ENCODE measurements at places on chromosomes 5 and 9.

DNA sequence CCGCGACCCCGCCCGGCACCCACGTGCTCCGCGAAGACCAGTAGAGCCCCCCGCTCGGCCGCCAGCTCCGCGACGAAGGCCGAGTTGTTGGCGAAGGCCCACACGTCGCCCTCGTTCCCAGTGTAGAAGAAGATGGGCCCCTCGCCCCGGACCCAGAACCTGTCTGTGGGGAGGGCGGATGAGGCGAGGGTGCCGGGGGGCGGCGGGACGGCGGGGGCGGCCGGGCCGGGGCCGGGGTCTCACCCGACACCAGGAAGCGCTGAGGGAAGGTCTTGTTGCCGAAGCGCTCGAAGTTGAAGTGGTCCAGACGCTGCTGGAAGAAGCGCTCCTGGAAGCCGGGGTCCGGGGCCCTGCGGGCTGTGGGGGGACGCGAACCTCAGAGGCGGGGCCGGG is 317 bp downstream of the DPP7 start:
- DNase-seq: no peak

DNA sequence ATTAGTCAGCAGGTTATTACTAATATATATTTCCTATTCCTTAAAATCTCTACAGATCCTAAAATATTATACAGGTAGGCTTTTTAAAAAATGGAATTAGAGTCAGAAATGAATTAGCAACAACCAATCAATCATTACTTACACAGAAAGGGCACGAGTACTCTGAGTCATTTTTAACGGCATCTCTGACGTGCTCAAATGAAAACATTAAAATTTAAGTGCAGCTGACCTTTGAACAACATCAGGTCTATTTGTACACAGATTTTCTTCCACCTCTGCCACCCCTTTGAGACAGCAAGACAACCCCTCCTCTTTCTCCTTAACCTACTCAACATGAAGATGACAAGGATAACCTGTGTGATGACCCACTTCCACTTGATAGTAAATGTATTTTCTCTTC is 19.1 kb downstream of the AUH start:
- no peak for DNase-seq

DNA sequence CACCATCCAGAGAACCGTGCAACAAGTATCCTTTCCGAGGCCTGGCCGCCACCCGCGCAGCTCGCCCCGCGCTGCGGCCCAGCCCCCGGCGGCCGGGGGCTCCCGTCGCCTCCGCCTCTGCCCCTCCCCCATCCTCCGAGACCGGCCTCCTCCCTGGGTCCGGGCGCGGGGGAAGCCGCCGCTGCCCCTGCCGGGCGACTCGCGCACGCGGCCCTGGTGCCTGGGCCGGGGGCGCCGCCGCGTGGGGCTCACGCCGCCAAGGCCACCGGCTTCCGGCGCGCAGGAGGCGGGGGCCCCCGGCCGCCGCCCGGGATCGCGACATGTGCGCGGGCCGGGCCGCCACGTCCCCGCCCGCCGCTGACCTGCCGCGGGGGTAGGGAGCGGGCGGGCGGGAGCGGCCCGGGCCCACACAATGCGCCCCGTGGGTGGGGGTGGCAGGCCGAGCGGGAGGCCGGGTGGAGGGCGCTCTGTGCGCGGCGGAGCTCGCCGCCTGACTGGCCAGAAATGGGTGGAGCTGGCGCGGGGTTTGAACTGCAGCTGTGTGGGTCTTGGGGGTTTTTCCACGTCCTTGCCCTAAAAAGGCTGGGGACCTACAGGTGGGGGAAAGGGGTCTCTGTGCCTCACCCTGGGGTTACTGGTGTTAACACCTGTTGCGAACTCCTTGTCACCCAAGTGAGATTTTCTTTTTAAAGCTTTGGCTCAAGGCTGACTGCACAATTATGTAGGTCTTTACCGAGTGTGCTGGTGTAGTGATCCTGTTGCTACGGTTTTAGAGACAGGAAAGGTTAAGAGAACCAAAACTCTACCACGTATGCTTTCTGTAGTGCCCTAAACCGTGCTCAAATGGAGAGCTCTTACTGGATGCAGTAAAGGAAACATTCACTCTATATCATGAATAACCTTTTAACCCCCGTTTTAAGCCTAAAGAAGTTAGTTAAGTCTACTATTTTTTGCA is 32.3 kb downstream of the TNPO1 start:
- DNase-seq: no peak

DNA sequence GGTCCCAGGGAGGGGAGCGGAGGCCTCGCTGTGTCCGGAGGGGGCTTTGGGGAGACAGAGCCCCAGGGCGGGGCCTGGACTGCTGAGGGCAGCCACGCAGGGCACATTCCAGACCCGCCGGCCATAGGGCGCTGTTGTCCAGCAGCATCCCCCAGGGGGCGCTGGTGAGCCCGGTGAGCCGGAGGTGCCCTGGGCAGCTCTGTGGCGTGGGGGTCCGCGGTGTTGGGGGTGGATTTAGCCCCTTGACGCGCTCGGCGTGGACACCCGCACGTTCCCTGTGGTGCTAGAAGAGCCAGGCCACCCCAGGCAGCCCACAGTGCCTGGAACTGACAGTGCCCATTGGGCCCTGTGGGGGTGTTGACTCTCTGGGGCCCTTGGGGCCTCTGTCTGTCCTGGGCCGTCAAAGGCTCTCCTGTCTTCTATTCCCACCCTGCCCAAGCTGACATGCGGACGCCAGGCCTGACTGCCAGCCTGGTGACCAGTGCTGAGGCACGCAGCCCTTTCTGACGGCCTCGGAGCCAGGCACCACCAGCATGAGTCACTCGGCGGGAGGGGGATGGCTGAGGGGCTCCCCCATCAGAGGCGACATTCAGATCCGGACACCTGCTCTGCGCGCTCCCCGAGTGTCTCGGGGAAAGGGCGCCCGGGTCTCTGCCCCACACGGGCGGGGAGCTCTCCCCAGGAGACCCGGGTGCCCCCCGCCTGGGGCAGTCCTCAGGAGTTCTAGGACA is 23.9 kb downstream of the TPPP start:
- no peak for DNase-seq

DNA sequence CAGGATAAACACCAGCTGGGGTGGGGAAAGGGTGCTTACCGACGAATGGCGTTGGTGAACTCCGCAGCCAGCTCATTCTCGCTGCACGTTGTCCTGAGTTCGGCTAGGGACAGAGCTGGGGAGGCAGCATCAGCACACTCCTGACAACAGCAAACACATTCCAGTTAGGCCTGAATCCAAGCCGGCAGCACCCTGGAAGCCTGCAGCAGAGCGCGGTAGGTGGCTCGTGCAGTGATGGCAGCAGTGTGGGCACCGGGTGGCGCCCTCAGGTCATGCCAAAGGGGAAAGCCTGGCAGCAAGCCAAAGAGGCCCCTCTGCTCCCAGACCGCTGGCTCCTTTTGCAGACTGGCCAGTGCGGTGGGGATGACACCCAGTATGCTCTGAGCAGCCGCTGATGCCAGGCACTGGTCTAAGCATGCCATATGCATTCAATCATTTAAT is 66.9 kb downstream of the DCP2 start:
- no peak for DNase-seq

DNA sequence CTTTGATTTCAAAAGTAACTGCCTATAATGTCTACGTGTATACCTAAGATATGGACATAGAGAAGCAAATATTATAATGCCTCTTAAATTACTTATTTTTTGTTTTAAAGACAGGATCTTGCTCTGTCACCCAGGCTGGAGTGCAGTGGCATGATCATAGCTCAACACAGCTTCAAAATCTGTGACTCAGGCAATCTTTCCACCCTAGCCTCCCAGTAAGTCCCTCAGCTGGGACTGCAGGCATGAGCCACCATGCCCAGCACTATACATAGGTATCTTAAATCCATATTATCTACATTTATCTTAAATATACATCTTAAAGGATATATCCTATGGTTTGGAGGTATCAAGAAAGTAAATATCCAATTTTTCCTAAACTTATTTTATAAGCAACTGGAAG is 261.2 kb downstream of the ARL15 start:
- no peak for DNase-seq

- no peak for DNase-seq
Observed at GRCh38 chr9:81814401-81814793, 113.8 kb upstream of the SPATA31D4 start.

GRCh38 chr9:128992995-128993394 is 35.1 kb downstream of the SH3GLB2 start:
- DNase-seq: no peak

GRCh38 chr9:35448496-35448895 is 41.4 kb upstream of the RUSC2 start:
- no peak for DNase-seq

GRCh38 chr9:3740690-3741419 is 215.1 kb upstream of the RFX3 start:
- DNase-seq: peak; percentile 28

DNA sequence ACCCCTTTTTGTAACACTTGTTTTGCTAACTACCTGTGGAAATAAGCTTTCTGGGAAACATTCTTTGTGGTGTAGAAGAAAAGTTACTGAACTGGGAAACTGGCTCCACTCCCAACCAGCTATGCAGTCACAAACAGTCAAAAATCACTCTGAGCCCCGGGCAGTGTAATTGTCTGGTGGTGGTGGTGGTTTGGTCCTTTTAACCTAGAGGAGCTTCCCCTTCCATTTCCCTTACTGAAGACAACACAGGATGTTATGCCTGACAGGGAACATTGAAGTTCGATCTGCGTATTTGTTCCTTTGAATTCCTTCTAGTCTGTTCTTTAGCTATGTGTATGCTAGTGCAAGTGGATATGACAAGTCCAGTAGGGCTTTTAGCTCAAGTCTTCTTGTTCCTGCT is 56.8 kb upstream of the TBCA start:
- no peak for DNase-seq

DNA sequence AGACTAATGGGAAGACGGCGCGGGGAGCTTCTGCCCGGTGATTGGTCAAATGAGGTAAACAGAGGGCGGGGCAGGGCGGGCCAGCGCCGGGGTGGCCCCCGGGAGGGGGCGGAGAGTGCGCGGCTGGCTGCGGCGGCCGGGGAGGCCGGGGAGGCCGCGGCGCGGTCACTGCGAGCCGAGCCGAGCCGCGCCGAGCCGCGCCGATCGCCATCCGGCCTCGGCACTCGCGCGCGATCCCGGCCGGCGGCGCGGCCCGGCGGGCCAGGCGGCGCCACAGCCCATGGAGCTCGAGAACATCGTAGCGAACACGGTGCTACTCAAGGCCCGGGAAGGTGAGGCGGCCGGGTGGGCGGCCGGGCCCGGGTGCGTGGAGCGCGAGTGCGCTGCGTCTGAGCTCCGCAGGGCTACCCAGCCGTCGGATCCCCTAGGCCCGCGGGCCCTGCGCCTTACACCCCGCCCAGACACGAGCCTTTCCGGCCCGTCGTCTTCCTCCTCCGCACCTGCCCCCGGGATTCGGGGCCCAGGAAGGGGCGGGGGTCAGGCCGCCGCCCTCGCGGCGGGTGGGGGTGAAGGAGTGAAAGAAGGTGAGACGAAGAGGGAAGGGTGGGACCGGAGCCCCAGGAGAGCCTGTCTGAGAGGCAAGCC is at the start of gene GRK6:
Gene GRK6, plus strand, starts transcription at position 111 of the 645 bp plus-strand sequence. Its CDS starts 170 bp downstream, at position 281.
- DNase-seq: no peak

DNA sequence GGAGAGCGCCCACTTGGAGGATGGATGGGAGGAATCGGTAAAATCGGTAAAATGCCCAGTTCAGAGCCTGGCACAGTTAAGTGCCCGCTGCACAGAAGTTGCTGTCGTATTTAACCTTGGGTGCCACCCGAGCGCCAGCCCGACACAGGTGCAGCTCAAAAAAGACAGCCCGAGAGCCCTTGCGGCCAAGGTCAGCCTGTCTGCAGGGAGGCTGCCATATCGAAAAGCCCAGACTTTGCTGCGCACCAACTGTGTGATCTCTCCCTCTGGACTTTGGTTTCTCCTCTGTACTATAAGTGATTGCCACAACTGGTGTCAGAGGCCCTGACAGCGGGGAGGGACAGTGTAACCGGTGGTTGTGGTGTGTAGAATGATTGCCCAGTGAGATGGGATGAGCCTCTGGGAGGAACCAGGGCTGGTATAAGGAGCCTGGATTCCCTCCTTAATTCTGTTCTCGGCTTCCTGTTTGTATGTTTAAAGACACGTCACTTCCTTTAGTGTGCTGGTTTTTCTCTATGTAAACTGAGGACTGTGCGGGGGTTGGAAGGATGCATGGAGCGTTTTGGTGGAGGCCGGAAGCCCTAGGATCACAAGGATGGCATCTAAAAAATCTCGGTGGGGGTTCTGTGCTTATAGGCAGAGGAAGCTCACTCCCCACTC is 792 bp downstream of the NTMT1 start:
- DNase-seq: peak; percentile 73

- DNase-seq: no peak
Observed at GRCh38 chr5:125052584-125052983, 306.1 kb upstream of the ZNF608 start.

All from fibroblast of skin of left biceps (primary cell).